ENCODE measurements at places on chromosomes 4 and X.

DNA sequence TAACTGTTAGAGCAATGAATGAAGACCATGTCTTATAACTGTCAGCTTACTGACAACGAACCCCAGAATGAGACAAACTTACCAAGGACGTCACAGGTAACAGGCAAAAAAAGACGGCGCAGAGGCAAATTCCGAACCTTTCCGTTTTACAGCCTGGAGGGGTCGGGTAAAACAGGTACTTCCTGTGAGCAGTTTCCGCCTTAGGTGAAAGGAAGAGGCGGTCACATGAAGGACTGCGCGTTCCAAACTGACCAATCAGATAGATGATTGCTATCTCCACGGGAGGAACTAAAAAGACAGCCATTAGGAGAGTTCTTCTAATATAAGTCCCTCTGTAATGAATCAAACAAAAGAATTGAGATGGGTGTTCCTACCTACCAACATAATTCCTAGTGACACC lies at the start of gene COX7B2:
TSS of gene COX7B2 (minus strand) at position 168 of the 400 bp plus-strand sequence. CDS start 174,053 bp downstream, outside the sequence.
- no peak for DNase-seq

DNA sequence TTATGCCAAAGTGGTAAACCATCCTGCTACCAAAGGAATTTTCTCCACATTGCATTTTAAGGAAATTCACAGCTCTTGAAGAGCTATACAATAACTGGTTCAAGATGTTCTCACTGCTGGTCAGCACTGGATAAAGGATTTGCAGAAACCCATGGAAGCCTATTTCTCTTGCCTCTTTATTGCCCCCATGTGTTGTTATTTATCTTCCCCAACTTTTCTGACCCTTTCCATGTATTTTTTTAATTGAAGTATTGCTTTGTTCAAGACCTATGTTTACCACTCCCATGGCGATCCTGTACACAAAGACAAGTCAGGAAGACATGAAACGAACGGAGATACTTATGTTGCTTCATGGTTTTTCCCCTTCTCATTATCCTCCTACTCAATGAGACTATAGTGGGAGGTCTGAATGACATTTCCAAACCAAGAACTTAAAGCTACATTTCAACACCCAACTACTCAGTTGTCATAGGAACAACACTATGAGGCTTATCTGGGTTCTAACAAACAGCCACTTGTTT lies 566.4 kb upstream of the DIPK2B start:
- peak; percentile 45 for DNase-seq

DNA sequence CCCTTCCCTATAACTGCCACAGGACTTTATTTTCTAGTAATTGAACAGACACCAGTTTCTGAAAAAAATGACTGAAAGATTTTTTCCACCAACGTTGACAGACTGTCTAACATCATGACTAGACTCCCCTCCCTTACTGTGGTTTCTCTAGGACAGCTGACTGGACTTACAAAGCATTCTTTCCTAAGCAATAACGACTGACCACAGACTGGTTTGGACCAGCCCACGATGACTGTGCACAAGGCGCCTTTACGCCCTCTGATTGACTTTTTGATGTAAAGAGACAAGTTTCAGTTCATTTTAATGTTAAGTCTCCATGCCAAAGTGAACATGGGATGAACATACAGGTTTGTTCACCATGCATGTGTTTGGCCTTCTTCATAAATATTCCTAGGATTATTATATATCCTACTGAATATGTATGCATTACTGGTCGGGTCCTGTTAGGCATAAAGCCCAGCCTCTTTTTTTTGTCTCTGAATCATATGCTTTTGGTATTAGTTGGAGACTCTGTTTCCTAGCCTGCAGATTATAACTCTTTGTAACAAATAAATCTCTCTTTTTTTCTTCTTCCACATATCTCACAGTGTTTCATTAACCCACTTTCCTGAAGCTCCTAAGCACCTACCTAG lies 50.5 kb upstream of the UGT2B4 start:
- DNase-seq, result peak; percentile 86

DNA sequence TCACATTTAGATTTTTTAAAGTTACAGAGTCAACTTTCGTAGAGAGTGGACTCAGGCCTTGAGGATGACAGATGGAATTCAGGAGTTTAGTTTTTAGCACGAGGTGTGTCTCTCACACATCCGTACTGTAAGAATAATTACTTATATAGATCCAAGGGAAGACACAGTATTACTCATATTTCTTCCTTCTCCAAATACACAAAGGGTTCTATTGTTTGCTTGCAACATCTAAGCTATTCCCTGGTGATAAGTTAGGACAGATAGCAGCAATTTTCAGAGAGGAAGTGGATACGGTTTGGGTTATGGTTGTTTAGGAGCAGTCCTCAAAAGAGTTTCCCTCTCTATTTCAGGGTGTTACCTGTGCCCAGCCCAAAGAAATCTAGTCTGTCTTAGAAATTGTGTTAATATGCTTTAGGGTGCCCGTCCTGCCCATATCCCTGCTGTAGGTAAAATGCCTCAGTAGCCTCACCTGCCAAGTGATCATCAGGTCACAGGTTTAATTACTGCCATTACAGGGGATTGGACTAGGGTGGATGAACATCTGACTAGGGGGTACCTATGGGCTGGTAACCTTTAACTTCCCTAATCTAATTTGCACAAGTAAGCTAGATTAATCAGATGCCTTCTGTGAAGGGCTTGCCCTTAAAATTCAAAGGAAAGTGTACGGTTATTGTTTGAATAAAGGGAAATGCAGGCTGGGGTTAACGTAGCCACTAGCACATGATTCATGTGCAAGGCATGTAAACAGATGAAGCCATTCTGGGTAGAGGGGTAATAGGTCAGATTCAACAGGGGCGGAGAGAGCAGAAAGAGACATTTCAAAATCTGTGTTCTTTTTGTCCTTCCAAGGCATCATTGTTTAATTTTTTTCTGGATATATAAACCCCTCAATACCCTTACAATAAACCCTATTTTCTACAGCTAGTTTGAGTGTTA lies 8.7 kb upstream of the PPP3CA start:
- DNase-seq, result peak; percentile 79

DNA sequence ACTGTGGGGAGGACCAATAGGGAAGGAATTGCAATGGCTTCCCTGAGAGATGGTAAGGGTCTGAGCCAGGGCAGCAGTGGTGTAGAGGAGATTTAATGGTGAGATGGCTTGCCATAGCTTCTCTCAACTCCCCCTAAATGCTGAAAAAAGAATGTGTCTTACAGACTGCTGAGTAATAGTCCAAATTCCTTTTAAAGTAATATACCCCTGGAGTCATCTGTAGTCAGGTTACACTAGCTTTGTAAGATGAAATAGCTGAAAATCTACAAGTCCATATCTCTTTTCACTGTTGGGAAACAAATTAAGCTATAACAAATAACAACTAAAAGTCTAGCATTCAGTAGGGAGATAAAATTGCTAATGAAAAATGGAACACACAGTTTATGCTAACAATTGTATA lies 33.5 kb downstream of the MAPK10 start:
- no peak for DNase-seq

DNA sequence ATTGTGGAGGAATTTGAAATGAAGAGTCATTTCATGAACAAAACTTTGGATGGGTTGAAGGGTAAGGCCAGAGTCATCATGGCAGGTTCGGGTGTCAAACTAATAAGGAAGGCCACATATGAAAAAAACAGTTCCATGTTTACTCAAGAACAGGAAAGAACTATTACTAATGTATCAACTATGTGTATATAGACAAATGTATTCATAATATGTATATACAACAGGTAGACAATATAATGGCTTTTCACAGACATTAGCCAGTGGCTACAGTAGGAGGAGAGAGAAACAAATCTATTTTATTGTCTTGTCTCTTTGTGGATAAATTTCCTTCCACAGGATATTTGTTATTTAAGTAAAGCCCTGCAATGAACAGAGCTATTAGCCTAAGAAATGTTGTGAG lies 101.1 kb downstream of the CBLL2 start:
- no peak for DNase-seq

- DNase-seq, result no peak
Measured at GRCh38 chr4:3871181-3871852, 105.1 kb downstream of the ADRA2C start.

GRCh38 chrX:8820910-8821527 lies 19.8 kb upstream of the FAM9A start:
- no peak for DNase-seq

DNA sequence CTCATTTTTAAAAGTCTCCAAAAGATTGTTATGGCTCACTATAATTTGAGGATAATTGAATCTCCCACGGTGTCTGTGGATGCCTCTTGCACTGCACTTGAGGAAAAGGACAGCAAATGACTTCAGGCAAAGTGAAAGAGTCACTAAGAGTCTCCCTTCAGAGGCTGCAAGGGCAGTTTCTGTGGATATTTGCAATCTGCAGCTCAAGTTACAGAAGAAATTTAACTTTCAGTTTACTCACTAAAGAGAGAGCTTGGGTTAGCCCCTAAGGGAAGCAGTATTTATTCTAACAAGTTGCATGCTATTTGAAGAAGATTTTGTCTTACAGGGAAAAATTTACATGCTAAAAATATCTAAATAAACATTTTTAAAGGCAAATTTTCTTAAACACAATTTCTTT lies 912.0 kb upstream of the TENM3 start:
- no peak for DNase-seq

GRCh38 chr4:113908829-113909228 lies 70.6 kb downstream of the ARSJ start:
- DNase-seq, result no peak

GRCh38 chrX:106404512-106404911 lies 207.3 kb upstream of the RADX start:
- DNase-seq, result no peak

DNA sequence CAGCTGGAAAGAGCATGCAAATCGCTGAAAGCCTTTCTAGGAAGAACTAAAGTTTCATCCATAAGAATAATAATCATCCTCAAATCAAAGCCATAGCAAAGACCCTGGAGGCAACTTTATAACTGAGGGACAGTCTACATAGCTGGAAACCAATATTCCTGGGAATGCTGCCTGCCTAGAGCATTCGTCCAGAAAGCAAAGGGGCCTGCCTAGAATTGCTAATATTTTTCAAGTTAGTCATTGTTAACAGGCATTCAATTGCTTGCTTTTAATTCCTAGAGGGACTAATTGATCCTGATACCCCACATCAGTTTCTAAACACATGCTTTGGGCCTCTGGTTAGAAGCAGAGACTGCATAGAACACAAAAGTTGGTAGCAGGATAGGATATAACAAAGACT lies 4.2 kb upstream of the PPARGC1A start:
- no peak for DNase-seq

DNA sequence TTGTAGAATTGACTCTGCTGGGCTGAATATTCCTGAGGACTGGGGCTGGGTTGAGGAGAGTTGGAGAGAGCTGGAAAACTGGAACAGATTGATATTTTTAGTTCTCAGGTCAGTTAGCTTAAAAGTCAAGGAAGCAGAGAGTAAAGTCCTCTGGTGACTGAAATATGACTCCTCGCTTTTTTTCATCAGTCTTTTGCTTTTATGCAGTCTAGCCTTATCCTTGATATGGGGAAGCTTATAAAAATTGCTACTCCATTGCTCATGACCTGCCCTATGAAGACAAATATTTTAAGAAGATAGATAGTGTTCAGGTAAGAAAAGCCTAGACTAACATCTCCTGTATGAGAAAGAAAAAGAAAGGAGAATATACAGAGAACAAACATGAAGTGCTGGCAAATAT lies 152.7 kb downstream of the C4orf33 start:
- DNase-seq, result no peak

- no peak for DNase-seq
Measured at GRCh38 chr4:142818476-142818875, 27.6 kb downstream of the INPP4B start.

DNA sequence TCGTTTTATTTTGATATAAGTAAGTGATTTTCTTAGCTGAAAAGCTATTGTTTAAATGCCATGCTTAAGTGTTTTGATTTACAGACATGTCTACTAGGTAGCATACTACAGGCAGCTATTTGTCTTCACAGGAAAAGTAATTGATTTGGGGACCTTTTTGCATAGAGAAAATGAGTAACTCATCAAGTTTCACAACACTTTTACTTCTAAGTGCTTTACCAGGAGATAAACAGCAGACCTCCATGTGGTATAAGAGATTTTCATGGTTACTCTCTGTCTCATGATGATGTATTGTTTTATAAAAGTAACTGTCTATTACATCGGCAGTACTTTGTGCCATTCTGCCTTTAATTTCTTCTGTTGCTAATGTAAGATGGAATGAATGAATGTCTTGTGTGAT lies 28.7 kb downstream of the RBPJ start:
- DNase-seq, result no peak

DNA sequence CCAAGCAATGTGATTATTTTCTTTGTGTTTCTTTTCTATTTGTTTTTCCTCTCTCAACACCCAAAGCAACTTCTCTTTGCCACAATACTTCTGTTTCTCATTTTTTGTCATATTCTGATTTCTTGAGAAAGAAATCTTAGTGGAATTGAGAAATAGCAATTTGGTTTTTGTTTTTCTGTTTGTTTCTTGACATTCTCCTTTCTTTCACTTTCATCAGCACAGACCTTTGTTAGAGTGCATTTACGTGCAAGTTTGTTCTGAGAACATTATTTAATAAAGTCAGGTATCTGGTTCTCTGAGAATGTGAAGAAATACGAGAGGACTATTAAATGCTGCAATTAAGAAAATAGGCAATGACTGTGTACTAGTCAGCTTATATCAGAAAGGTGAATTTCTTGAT lies 608.1 kb upstream of the AADAT start:
- no peak for DNase-seq

GRCh38 chr4:118821590-118822293 lies 14.2 kb downstream of the SEC24D start:
- no peak for DNase-seq

DNA sequence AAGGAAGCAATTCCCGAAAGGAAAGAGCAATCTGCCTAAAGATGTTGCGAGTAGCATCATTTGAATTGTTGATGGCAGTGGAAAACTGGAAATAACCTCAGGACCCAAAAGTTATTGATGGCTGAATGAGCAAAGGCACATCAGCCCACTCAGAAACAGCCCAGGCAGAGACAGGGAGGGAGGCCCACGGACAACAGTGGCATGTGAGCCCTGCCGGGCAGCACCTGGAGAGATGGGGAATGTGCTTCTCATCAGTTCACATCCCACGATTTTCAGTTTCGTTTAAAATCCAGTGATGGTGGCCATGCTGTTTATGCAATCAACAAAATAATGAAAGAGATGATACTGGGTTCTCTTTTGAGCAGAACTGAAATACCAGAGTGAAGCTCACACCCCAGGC lies 80.0 kb downstream of the JAKMIP1 start:
- no peak for DNase-seq

GRCh38 chr4:40316333-40316781 lies 18.8 kb upstream of the CHRNA9 start:
- peak; percentile 77 for DNase-seq

DNA sequence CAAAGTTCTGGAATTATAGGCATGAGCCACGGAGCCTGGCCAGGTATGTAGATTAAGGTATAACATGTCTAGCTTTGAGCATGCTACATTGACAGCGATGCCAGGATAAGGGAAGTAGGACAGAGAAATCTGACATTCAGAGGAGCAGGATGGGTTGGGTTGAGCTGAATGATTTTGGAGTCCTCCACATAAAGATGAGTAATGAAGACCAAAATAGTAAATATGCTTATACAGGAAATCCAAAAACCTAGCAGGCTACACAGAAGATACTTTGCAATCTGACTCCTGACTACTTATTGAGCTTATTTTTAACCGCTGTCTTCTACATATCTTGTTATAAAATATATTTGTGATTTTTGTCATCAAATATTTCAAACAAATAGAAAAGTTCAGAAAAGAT lies 69.7 kb downstream of the PDGFC start:
- no peak for DNase-seq

- DNase-seq, result no peak
Measured at GRCh38 chr4:151931563-151931962, 170.8 kb upstream of the GATB start.

- DNase-seq, result no peak
Measured at GRCh38 chr4:118265312-118266144, 87.3 kb downstream of the PRSS12 start.

All from RCC 7860 (cell line).